Stimulated activated CD8-positive, alpha-beta memory T cell treated with anti-CD3 and anti-CD28 coated beads, Interleukin-7, amount 100 ng/mL, for 24 hours (primary cell): ENCODE measurements at places on chromosomes 11 and 22.

DNA sequence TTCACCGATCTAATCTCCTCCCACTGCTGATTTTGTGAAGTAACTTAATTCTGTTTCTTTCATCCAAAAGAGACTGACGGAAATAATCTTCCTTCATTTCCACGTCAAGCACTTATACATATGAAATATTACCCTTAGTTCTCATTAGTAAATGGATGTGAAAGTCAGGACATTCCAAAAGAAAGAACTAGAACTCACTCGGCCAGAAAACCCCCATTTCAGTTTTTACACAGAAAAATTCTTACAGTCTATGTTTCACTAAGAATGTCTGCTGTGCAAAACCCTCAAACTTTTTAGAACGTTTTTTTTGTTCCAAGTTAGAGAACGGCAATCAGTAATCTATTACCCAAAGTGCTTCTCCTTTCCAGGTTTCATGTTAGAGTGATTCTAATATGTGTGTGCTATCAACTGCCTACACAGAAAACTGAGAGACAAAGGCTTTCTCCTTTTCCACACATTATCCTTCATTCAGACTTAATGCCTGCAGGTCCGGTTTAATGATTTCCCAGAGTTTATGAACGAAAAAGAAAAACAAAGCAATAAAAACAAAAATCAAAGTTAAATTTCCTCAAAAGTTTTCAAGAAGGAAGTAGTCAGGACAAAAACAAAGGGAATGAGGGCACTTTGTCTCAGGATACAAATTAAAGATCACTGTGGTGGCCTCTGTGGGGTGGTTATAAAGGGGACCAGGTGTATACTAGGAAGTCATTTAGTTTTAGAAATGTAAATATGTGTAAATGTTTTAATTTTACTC is 11.3 kb upstream of the SESN3 start:
- DNase-seq: no peak

- DNase-seq: no peak
These were observed 1.3 kb upstream of the KMT5B start for GRCh38 chr11:68214173-68215086.

DNA sequence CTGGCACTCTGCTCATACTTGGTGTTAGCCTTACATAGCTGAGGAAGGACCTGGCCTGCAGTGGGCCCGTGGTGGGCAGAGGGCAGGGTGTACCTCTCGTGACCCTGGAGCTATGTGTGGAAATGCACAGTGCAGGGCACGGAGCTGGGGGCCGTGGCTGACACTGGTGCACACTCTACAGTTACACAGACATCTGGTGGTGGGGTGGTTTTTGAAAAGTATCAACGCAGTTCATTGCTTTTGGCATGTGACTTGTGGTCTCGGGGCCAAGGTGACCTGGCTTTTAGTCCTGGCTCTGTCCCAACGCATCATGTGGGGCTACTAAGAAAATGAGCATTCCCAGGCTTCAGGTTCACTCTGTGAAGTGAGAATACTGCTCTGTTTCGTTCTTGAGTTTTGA is 553.6 kb downstream of the NTM start:
- no peak for DNase-seq

DNA sequence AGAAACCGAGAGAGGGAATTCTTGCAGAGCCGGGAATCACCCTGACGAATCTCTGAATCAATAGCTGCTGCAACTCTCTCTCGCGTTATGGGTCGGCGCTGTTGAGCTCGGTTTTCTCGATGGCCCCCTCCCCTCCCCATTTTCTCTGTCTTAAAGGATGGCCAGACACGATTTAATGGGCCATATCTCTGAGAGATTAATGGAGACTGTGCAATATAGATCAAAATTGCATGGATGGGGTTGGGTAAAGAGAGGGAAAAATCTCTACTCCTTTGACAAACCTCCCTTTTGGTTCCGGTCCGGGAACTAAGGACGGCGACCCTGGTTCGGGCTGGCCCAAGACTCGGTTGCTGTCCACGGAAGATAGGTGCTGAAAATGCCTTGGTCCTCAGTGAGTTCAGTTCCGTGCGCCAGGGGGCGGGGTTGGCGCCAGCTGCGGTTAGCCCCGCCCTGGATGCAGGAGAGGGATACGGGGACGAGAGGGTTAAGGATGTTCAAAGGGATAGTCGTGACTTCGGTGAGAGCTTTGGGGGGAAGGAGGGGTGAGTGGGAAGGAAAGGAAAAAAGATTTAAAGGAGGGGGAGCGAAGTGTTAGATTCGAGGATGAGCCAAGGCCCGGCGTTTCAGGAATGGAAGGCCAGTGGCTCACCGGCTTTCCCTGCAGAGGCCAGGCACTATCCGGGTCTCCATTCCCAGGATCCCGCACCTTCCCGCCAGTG is 103.6 kb upstream of the HSD17B12 start:
- DNase-seq: no peak

DNA sequence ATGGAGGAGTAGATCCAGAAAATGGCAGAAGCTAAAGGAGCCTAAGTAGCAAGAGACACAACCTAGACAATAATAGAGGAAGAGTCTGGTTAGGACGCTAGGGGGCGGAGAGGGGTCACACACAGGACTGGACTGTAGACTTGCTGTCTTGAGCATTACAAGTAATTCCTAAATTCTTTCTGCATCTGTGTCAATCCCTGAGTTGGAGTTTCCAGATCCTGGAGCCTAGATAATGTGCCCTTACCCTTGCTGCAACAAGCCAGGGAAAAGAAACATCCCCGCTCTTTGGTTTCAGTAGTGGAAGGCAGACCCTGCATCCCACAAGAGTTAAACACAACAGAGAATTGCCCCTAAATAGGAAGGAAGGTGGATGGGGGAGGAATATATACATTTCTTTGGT is 14.9 kb upstream of the CCDC73 start:
- DNase-seq: peak; percentile 15

GRCh38 chr11:35153280-35153679 is 14.3 kb downstream of the CD44 start:
- no peak for DNase-seq

DNA sequence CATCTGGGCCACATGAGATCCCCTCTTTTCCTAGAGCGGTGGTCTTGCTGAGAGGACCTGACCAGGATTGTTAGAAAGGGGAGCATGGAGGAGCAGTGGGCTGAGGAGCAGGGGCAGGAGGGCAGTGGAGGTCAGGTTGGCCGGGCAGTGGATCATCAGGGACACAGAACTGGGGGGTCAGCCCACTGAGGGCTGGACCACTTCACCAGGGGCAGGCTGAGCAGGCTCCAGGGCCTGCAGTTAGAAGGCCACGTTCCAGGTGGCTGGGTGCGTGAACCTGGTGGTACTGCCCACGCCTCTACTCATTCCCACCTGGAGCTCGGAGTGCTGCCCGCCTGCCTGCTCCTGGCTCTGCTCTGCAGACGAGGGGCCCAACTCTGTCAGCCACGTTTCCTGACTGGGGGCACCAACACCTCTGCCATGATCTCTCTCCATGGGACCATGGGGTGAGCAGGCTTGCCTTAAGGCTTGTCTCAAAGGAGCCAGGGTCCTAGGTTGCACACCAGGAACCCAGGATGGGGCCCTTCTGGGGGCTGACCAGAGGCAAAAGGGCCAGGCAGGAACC is 9.7 kb downstream of the MRGPRF start:
- DNase-seq: no peak

GRCh38 chr11:17414992-17415391 is 26.5 kb upstream of the KCNJ11 start:
- DNase-seq: no peak

DNA sequence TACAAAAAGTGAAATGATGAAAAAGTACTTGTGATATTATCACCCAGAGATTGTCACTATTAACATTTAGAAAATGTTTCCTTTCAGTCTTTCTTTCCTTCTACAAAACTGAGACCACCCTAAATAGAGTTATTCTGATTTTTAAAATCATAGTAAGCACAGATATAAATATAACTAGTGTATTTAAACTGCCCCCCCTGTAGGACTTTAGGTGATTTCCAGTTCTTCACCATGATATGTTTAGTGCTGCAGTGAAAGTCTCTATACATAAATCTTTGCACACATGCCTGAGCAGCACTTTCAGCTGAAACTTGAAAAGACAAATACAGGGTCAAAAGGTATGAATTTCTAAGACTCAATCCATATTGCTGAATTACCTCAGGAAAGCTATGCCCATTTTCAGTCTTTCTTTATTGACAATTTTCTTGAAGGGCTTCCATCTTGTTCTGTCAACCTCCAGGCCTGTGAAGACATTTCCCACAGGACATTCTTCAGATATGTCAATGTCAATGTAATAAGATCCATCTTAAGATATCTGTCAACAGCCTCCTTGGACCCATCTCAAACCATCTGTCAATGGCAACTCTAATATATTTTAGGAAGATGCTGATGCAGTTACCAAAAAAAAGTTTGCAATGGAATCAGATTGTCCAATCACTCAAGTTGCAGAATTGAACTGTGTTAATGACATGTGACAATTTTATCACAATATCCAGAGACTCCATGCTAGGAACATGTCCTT is 30.8 kb upstream of the LDLRAD3 start:
- DNase-seq: no peak

- no peak for DNase-seq
These were observed 13.4 kb downstream of the NADSYN1 start for GRCh38 chr11:71466358-71466757.

DNA sequence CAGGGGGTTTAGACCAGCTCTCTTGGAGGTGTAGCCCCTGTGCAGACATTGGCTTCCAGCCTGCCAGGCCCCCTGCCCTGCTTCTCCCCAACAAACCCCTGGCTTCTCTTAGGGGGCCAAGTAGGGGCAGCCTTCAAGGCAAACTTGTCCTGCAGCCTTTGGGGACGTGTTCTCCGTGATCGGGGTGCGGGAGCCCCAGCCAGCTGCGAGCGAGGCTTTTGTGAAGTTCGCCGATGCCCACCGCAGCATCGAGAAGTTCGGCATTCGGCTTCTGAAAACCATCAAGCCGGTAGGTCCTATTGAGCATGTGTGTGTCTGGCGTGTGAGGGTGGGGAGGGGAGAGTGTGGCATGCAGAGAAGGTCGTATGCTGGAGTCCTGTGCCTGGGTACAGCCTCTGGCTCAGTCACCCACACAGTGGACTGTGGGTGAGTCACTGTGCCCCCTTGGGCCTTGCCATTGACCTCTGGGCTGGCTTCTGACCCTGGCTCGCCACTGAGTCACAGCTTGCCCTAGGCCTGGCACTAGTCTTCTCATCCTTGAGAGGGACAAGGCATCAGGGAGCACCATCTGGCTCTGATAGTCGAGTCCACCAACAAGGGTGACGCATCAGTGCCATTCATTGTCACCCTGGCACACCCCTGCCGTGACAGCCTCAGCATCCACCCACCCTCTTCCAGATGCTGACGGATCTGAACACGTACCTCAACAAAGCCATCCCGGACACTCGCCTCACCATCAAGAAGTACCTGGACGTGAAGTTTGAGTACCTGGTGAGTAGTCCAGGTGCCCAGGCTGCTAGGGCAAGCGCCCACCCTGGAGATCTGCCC is 11.4 kb downstream of the SLC16A8 start:
- no peak for DNase-seq

GRCh38 chr11:124757320-124757719 is 4.8 kb downstream of the ESAM start:
- no peak for DNase-seq

- DNase-seq: no peak
These were observed 8.4 kb upstream of the DDX6 start for GRCh38 chr11:118799372-118799771.

- no peak for DNase-seq
These were observed 682 bp downstream of the PGAP2 start for GRCh38 chr11:3808861-3809623.

DNA sequence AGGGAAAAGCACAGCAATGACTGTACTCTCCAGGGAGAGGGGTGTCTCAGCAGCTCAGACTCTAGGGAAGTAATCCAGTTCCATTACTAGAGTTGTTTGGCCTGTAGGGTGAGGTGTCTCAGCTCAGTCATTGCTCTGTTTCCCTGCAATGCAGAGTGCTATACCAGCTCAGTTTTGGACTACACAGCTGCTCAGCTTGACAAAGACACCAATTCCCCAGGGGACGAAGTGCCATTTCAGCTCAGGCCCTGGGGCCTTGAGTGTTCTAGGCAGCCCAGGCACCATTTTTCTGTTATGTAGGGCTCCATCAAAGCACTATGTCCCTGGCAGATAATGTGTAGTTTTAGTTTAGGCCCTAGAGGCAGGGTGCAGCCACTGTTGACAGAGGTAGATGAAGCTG is 18.2 kb downstream of the CALCB start:
- DNase-seq: no peak

GRCh38 chr22:25219948-25220442 is 556 bp downstream of the CRYBB2 start:
- no peak for DNase-seq

GRCh38 chr22:47014636-47015345 is 252.3 kb downstream of the TBC1D22A start:
- DNase-seq: no peak

- no peak for DNase-seq
These were observed 2.4 kb downstream of the TIMP3 start for GRCh38 chr22:32803738-32804435.

DNA sequence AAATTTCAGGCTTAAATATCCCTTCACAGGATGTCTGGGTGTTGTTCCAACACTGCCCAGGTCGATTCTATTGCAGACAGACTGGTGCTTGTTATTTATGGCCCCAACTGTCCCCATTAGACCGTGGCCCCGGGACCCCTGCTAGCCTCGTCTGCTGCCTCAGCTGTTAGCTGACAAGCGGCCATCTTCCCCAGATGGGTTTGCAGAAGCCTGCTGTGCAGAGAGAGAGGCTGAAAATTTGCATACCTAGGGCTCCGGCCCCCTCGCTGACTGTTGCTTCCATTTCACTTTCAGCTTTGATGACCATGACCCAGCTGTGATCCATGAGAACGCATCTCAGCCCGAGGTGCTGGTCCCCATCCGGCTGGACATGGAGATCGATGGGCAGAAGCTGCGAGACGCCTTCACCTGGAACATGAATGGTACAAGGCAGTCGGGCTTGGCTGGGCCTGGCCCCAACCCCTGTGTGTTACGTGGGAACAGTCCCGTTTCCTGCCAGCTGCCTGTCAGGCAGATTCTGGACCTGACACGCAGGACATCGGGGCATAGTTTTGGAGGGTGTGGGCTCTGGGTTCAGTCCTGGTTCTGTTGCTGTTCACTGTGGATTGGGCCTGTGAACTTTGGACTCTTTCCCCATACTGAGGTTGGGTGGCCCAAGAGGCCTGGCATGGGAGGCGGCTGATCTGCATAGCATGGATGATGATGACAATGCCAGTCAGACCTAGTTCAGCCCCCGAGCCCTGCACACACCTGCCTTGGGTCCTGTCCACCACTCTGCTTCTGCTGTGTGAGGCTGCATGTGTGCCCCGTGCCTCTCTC is 16.4 kb downstream of the SMARCB1 start:
- no peak for DNase-seq
